ENCODE measurements at places on chromosomes 6 and 20. TPM values are rescaled to one million over a fixed set of nuclear protein-coding genes. Genes with fewer than 3 reads are reported as not detected.

DNA sequence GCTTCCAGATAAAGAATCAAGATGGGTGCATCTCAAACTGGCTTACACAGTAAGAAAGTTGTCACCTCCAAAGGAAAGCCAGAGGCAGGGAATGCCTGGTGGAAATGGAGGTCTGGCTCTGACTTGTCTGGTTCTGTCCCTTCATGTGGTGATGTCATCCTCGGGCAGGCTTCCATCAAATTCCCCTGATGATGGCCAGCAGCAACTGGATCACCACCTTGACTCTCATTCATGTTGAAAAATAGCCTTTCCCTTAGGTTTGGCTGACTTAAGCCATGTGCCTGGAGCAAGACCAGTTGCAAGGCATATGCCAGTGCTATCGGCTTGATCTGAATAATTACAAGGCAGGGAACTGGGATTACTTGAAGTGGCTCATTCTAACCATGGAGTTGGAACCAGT, 28.8 kb downstream of the IMPG1 start:
- no peak for DNase-seq

Gene GRM4
- polyA plus RNA-seq = 7.0 TPM

DNA sequence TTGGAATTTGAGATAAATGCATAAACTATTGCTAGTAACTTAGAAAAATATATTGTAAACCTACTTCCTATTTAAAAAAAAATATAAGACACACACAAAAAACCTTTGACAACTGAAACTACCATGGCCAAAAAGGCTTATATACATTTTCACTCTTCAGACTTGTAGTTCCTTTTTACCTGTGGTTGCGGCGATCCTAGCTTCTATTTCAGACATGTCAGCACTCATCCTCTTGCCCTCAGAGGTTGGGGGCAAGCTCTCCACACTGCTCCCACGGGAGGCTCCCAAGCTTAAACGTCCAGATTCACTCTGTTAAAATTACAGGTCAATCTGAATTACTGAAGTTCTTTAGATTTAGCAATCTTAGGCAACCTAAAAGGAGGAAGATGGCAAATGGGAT, 39.8 kb downstream of the MAP3K7 start:
- DNase-seq = no peak

Gene NKX2-2
- not detected for polyA plus RNA-seq

DNA sequence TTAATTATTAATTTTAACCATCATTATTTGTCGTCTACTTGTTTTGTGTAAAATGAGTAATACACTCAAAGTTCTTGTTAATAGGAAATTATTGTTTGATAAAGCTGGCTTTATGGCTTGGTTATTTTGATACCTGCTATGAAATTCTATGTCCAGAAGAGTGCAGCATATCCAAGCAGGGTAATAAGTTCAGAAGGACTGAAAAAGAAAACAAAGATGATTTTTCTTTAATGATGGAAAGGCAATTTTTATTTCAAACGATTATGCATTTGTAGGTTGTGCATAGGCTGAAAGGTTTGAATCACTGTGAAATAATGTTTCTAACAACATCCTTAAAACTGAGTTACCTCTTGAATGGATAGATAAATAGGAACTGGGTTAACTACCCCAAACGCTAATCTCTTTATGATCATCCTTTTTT, 1.4 kb upstream of the MAN1A1 start:
- DNase-seq = no peak

DNA sequence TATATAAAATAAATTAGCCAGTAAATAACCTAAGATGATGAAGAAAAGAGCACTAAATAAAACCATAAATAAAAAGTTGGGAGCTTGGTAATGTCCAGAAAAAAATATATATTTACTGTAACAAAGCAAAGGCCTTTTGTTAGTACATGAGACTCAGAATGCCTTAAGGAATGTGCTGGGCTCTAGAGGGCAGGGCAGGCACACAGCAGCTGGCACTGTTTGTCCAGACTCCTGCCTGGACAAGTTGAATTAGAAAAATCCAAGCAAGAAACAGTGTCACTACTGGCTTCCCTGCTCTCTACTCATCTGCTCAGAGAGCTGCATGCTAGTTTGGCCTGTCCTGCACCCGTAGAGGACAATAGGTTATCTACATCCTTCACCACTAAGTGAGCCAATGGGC, 8.8 kb downstream of the DEFB129 start:
- DNase-seq = no peak

Gene CAGE1
- 0.12 TPM for polyA plus RNA-seq

DNA sequence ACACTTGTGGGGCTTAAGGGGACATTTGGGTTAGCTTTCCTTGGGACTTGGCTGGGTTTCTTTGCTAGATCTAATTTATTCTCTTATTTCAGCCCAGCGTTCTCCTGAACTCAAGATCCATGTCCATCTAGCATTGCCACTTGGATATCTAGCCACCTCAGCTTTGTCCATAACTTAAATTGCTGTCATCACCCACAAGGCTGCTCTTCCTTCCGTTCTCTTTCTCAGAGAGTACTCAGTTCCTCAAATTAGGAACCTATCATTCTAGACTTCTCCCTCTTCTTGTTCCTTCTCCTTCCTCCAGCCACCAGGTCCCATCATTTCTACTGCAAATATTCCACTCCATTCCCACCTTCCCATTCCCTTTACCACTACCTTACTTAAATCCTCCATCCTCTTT, 4.3 kb downstream of the SMIM26 start:
- DNase-seq = no peak

Gene ATP6V1G2
- 2.7 TPM for polyA plus RNA-seq

GRCh38 chr20:6707321-6707831, 60.1 kb upstream of the BMP2 start:
- DNase-seq = no peak

Gene NEDD9
- 4.4 TPM for polyA plus RNA-seq

DNA sequence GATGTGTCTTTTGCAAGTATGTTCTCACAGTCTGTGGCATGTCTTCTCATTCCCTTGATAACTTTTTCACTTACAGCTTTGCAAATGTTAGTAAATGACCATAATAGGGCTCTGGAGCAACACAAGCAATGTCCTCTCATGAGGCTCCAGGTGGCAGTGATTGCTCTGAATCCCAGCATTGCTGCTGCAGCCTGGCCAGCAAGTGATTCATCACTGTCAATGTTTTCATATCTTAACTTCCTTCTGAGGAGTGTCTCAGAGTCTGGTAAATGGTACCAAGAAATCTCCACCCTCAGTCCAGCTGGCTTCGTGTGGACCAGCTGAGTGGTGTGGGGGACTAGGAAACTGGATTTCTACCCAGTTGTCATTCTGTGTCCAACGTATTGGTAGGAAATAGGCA, 139.6 kb downstream of the MYLK4 start:
- no peak for DNase-seq

- DNase-seq = peak; percentile 100
Observed at GRCh38 chr20:309841-310644, 12.7 kb downstream of the ZCCHC3 start.

DNA sequence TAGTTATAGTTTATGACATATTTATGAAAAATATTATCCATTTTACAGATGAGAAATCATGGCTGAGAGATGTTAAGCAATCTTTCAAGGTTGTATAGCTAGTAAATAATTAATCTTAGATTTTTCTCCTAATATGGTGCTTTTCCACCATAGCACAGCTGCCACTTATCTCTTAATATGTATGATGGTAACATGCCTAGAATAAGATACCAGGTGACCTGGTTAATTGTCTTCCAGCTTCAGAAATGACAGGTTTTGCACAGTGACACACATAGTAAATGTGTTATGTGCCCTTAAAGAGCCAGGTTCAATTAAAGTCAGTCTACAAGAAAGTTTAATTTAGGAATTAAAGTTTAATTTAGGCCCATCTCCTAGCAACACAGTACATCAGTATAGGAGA, 14.8 kb downstream of the TUBB2A start:
- DNase-seq = no peak

Gene ADTRP
- not detected for polyA plus RNA-seq

DNA sequence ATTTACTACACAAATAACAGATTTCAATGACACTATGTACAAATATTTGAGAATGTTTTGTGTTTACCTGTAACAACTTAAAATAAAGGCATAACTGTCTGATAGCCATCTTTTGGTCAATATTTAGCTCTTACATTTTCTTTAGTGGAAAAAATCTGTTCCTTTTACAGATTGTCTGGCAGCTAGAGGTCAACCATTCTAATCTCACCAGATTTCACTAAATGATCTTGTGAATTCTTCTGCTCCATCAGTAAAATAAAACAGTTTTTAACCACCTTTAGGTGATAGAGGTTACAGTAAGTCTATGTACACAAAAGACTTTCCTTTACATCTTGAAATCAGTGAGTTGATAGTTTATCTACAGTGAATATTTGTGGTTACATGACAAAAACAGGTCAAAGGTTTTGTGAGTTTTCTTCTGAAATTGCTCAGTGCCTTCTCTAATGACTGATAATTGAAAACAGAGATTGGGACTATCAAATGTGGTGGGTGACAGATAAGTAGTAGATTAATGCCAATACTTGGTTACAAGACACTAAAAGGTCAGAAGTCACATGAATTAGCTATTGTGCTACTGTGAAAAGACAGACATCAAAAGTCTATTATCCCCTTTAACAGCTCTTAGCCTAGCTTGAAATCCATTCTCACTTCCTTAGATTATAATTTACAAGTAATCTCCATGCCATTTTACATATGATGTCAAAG, 47.4 kb downstream of the BMP5 start:
- DNase-seq = no peak

DNA sequence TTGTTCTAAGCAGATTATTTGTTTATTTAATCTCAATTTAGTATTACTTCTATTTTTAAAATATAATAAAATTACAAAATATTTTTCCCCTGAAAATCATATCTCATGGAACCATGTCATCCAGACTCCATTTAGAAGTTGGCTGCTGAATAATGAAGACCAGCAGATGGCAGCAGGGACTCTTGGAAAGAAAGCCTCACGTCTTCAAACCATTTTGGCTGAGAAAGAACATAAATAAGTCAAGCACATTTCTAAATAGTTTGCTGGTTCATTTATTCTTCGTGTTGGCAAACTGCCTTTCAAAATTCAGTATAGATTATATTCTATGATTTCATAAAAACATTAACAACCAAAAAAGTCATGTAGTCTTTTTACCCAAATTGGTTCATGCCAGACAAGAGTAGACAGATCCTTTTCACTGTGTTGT, 71.7 kb downstream of the RCAN2 start:
- peak; percentile 84 for DNase-seq

DNA sequence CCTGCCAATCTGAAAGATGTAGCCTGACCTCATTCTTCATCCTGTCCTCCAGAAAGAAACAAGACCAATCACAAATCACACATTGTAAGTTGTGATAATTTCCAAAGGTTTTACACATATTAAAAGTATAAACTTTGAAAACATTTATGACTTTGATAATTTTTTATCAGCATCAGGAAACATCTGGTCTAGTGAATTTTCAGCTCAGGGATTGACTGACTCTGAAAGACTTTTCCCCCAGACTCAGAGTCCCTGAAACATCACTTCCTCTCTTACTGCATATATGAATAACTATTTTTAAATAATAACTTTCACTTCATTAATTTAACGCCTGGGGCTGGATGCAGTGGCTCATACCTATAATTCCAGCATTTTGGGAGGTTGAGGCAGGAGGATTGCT, 48.5 kb upstream of the SSTR4 start:
- DNase-seq = no peak

Gene NINL
- polyA plus RNA-seq = 18.0 TPM

- no peak for DNase-seq
Observed at GRCh38 chr20:51811042-51811355, 8.7 kb upstream of the SALL4 start.

- DNase-seq = peak; percentile 14
Observed at GRCh38 chr6:55955684-55956083, 80.3 kb upstream of the BMP5 start.

- DNase-seq = no peak
Observed at GRCh38 chr6:1798303-1798964, 188.7 kb downstream of the FOXC1 start.

DNA sequence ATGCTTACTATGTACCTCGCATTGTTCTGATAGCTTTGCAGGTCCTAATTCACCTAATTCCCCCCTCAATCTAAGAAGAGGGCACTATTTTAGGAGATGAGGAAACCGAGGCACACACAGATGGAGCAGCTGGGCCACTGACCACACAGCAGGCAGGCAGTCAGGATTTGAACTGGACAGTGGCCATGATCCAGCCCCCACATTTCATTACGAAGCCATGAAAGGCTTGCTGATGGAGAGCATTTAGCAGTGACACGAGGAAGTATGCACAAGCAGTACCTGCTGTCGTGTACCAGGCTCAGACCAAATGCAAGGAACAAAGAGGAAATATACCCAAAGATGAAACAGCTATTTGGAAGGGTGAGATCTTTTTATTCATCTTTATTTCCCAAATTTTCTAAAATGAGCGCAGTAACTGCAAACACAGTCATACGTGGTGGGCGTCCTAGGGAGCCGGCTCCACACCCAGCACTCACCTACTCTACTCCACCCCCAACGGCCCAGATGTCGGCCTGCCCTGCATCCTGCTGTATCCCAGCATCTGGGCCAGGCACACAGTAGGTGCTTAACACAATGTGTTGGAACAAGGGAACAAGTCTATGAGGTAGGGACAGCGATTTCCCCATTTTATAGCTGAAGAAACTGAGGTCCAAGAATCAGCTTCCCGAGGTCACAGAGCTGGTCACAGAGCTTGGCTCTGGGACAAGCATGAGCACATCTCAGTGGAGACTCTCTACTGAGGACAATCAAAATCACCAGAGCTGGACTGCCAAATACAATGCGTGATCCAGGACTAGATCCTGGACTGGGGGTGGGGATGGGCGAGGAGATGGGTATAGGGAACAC, 15.0 kb downstream of the PREX1 start:
- no peak for DNase-seq

Gene C6orf58
- 0.18 TPM for polyA plus RNA-seq

GRCh38 chr6:157980288-157981131, 1.2 kb upstream of the SYNJ2 start:
- DNase-seq = no peak

Gene TP53INP2
- 2.7 TPM for polyA plus RNA-seq

Gene LINC00237
- 2.0 TPM for polyA plus RNA-seq

Gene FKBP1C
- 0.91 TPM for polyA plus RNA-seq

Gene TTBK1
- polyA plus RNA-seq = 0.14 TPM

DNA sequence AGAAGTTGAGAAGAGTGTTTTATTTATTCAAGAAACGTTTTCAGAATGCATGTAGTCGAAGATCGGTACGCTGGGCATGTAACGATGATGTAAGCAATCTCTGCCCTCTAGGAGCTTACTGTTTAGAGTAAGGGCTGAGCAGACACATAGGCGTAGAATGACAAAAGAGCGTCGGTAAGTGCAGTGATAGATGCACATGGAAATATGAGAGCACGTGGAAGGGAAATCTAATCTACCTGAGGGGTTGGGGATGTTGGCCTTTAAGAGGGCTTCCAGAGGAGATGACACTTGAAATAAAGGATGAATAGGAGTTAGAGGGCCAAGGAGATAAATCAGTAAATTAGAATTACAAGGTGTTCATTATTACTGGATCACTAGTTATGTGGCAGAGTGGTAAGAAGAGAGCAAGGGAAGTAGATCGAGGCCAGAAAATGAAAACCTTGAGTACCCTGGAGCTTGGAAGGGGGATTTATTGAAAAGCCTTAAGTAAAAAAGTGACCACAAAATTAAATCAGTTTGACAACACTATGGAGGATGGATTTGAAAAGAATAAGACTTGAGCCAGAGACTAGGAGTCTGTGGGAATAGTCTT, 782 bp downstream of the TRMT11 start:
- DNase-seq = peak; percentile 28

Gene RBPJL
- polyA plus RNA-seq = 0.44 TPM
